ENCODE measurements at places on chromosomes 3 and 15.

DNA sequence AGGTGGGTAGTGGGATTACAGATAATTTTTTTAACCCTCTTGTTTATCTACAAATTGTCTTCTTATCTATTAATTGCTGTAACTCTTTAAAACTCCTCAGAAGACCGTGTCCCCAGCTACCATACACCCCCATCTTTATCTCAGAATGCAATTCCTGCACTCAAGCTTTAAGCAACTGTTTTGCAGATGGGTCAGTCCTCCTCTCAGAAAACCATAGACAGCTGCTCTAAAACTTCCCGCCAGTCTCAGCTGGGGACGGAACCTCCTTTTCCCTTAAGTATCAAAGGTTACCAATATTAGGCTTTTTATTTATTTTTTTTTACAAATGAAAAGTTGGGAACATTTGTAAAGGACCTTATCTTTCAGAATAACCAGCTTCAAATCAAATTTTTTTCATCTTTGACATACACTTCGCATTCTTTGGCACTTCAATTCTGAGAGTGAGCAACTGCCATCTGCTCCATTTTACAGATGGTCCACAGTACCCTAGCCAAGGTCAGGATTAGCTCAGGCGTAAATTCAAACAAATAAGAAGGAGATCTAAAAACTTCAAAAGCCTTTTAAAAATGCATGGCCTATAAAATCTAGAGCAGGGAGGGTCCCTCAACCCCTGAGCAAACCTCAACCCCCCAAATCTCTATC is 1.3 kb downstream of the GATM start:
- DNase-seq: no peak

DNA sequence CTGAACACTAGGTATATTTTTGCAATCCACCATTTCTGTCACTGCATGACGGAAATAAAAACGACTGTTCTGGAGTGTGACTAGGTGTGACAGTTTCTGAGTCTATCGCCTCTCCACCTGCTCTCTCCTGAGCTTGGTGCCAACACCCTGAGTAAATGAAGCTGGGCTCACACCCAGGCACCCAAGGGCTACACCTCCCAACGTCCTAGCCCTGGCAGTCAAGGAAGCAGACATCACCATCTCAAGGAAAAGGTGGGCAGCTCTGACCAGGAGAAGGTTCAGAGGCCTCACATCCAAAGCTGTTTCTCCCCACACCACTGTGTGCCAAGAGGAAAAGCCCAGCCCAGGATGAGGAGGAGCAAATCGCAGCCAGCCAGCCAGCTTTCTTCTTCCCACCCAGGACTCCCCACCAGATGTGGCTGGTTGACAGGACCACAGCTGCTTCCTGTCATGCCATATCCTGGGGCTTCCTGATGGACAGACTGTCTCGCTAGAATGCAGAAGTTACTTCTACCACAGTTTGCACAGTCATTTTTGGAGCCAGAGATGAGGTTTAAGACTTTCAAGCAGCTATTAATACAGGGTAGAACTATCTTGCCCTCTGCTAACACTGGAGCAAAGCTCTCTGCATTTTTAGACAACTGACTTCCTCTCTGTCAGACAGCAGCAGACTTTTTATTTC is 3.3 kb downstream of the SCAMP2 start:
- no peak for DNase-seq

- peak; percentile 63 for DNase-seq
These were observed 154.0 kb downstream of the ADAMTS9 start for GRCh38 chr3:64533617-64534317.

- DNase-seq: no peak
These were observed 278.6 kb downstream of the SQOR start for GRCh38 chr15:45913451-45913850.

DNA sequence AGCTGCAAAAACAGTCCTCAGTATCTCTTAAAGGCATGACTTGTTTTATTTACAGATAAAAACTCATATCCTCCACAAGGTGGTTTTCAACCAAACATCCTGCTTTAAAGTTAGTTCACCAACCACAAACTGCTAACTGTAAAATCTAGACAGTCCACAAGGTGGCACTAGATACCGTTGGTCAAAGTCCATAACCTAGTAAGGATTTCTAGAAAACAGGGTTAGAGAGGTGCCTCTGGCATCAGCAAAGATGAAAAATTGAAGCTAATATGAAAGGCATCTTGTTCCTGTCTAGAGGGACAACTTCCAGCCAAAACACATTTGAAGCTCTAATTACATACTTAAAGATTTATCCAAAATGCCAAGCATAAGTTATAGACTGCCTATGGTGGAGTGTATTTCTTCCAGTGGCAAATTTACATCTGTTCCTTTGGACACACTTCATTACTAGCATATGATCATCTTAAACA is 56.0 kb downstream of the ZMAT3 start:
- peak; percentile 79 for DNase-seq

- no peak for DNase-seq
These were observed 79.5 kb downstream of the LINGO1 start for GRCh38 chr15:77553257-77553656.

GRCh38 chr3:101850246-101851051 is 1.1 kb downstream of the NFKBIZ start:
- DNase-seq: no peak

DNA sequence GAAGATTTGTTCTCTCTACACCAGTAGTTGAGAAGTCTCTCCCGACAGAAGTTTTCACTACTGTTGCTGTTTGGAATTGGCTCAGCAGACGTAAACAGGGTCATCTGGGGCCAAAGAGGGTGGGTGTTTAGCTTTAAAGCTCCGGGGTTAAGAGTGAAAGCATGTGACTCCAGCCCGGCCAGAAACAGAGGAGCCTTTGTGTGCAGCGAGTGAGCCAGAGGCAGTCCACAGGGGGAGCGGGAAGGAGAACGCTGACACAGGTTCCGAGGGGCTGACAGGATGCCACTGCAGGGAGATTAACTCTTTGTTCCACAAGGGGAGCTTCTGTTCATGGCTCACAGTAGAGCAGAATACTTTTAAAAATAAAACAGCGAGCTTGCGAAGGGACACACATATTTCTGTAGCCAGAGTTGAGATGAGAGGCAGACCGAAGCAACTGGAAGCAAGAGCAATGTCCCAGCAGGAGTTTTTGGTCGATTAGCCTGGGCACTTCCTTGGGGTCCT is 26.9 kb downstream of the BMF start:
- no peak for DNase-seq

DNA sequence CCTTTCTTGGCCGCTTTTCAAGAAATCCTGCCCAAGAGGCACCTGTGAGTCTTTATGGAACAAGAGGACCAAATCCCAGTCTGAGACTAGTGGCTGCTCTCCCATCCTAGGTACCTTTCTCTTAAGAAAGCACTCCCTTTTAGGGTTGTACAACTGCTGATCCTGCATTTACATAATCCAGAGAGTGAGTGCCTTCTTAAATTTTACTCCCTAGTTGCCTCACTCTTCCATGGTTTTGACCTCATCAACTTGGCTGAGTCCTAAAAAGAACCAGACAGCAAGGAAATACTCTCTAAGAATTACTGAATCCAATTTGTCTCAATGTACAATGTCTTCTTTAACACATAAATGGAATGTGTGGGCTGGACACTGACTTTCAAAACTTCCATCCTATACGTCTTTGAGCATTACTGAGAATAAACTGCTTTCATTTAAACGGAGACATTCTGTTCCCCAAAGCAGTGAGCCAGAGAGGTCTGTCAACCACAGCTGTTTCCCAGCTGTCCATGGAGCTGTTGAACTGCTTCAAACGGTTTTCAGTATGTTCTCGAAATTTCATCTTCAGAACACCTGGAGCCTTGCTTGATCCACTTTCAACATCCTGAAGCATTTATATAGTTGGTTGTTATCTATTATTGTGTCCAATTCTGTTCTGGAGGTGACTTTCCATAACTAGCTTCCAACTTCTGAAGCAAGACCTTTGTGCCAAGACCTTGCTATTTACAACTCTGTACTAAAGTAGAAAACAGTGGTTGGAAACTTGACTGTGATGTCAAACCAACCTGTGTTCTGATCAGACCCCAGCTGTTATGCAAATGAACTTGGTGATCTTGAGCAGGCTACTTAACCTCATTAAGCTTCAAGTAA is 179.1 kb downstream of the SLC9A9 start:
- DNase-seq: no peak

DNA sequence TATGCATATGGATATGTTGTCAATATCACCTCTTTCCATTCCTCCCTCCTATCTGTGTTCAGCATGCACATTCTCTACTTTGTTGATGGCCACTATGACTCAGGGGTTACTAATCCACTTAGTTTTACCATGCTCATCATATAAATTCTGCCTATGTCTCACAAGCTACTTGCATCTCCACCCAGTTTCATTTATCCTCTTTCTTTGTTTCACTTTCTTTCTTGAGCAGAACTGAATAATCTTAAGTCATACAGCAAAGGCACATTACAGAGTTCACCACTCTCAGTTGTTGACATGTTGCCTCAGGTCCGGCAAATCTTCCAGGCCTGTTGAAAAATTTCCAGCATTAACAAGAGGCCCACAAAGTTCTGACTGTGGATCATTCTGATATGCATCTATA is 71.5 kb downstream of the SSR3 start:
- DNase-seq: no peak

GRCh38 chr15:47340571-47340920 is 376.8 kb upstream of the SEMA6D start:
- no peak for DNase-seq

- no peak for DNase-seq
These were observed 72.8 kb downstream of the VGLL4 start for GRCh38 chr3:11570789-11571495.

DNA sequence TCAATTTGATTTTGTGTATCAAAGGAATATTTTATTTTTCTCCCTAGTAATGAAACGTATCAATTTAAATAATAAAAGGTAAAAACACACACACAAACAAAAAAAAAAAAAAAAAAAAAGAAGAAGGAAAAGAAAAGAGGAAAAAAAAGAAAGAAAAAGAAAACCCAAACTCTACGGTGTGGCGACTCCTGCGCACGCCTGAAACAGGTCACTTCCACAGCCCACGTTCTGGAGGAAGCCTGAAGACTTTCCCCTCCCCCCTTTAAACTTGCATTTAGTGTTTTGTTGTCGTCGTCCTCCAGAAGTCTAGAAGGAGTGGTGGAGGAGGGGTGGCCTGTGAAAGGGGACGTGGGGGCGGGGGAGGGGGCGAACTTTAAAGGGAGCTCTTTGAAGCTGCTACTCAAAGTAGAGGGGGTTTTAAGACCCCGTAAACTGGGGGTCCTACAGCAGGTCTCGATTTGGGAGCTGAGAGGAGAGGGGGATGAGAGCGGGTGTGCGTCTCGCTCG is 2.3 kb upstream of the TLE3 start:
- peak; percentile 42 for DNase-seq

DNA sequence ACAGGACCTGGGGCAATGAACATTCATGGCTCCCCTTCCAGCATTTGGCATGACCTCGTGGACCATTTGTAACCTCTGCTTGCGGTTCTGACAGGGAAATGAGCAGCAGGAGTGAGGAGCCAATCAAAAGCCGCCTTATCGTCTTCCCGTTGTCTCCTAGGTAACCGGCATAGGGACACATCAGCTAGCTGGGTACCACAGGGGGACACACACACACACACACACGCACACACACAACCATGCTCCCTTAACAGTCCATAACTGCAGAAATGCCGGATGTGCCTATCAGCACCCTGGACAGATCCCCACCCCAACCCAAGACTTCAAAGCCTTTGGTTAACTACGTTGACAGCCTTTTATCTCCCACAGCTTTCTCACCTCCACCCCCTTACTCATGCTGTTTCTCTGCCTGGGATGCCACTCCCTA is 53.4 kb upstream of the CCDC174 start:
- peak; percentile 27 for DNase-seq

DNA sequence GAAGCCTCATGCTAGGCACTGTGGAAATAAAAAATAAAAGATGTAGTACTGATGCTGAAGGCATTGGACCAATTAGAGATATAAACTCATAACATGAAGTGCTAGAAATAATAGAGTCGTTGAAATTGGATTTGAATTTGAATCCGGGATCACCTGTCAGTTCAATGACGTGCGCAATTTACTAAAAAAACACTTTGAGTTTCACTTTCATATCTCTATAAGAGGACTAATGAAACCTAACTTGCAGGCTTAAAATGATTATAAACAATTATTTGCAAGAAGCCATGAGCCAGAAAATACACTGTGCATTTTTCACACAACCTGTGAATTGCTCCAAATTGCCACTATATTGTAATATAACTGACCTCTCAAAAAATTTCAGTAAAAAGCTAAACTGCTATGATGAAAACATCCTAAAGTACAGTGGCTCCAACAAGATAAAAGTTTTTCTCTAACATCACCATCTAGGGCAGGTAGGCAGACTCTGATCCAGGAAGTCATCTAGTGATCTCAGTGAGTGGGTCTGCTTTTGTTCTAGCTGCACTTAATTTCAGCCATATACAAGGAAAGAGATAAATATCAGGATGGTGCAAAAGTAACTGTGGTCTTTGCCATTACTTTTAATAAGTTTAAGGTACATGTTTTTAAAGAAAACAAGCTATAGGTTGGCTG is 440.2 kb downstream of the CNTN6 start:
- DNase-seq: no peak

DNA sequence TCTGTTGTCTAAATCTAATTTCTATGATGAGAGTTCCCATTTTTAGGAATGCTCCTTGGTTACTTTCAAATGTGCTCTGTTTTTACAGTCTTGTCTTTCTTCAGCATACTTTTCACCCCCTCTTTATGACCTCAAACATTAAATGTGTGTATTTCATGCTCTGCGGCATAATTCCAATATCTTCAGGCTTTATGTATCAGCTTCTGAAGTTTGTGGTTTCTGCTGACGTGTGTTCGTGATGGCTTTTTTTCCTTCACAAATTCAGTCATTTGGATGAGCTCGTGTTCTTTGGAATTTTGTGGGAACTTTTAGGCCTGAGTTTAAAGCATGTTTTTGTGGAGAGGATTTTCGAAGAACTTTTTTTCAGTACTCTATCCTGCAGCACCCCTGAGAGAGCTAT is 97.7 kb upstream of the CHRNA7 start:
- DNase-seq: no peak

GRCh38 chr3:69747511-69748258 is 8.4 kb downstream of the MITF start:
- no peak for DNase-seq

GRCh38 chr15:52232327-52232726 is 41.1 kb upstream of the GNB5 start:
- no peak for DNase-seq

GRCh38 chr15:60859996-60860494 is 369.1 kb downstream of the RORA start:
- DNase-seq: no peak

DNA sequence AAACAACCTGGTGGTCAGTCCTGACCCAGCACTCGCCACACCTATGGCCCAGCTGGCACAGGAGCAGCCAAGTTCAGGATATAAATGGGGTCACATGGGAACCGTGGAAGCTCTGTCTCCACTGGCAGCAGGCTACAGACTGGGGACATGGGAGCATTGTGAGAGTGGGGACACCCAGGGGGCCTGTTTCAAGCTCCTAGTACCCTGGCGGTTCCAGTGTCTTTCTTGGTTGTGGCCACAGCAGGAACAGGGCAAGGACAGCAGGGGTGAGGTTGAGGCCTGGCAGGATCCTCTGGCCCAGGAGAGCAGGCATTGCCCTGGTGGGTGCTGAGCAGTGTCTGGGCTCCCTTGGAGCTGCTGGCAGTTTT is 1.9 kb downstream of the CSK start:
- DNase-seq: no peak

Measured in NCI-H1105 (cell line).